ENCODE measurements at places on chromosomes 7 and 10.

DNA sequence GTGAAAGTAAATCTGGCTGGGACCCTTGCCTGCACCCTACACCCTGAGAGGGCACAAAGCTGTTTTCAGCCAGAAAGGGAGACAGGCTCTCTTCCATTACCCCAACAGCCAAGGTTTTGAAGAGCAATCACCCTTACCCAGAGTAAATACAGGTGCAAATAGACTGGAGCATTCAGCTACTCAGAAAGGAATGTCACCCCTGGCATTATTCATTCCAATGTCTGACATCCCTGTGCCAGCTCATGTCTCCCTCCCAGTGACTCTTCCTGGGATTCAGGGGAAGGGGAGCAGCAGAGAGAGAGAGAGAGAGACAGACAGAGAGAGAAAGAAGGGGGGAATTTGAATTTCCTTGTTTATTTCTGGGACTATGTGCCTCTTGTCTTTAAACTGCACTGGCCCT, 611.8 kb downstream of the SORCS3 start:
- no peak for DNase-seq

DNA sequence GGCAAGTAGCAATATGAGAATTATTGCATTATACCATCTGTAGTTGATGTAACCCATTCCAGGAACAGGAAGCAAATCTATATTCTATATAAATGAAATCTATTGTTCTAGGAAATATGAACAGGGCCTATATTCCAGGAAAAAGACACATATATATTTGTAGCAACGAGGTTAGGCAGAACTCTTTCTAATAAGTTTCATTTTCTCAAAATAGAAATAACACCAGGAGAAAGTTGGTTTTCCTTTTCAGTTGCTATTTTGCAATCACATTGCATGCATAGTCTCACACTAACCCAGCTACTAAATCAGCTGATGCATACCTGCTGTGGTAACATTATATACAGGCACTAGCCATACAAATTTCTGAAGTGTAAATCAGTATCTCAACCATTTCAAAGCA, 6.2 kb upstream of the IFIT2 start:
- DNase-seq: no peak

- no peak for DNase-seq
These were observed 136.9 kb downstream of the CUBN start for GRCh38 chr10:16992611-16993119.

DNA sequence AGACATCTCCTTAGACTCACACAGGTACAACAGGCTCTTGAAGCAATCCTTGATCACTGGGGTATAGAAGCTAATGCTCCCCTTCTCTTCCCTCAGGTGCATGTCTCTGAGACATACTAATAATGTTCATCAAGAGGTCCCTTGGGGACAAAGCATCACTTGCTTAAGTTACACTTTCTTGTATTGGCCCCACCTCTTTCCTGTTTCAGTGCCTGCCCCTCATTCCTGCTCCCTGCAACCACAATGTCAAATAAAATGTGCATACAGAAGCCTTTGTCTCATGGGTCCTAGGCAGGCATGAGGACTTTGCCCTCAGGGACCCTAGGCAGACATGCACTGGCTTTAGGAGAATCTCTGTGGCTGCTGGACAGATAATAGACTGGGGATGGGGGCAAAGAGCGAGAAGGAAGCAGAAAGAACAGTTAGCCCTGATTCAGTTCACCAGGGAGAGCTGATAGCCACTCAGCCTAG, 175.0 kb upstream of the NPY start:
- DNase-seq: no peak

- no peak for DNase-seq
These were observed 637 bp downstream of the MICU1 start for GRCh38 chr10:72625276-72625607.

DNA sequence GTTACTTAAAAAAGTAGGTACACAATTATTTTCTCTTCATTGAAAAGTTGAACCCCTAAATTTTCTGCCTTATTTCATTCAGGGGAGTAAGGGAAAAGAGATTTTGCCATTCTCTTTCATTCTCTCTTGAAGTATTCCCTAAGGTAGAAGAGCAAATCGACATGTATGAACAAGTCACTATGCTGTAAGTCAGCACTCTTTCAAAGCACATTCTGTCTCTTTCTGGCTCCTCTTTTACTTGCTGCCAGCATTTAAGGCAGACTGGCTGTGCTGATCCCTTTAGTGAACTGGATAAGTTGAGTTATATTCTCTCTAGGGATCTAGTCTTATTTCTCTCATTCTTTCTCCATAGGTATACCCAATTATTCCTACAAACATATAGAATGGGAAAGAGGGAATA, 222.3 kb upstream of the ZWINT start:
- DNase-seq: no peak

- DNase-seq: peak; percentile 91
These were observed 34.6 kb downstream of the CHST3 start for GRCh38 chr10:71998840-71999194.

GRCh38 chr10:89942217-89942616, 240.8 kb downstream of the KIF20B start:
- no peak for DNase-seq

GRCh38 chr7:158588085-158588877, 658 bp upstream of the PTPRN2 start:
- no peak for DNase-seq

GRCh38 chr10:86522510-86522855, 891 bp upstream of the WAPL start:
- no peak for DNase-seq

- DNase-seq: no peak
These were observed 2.4 kb downstream of the NOLC1 start for GRCh38 chr10:102154466-102155116.
